ENCODE measurements at places on chromosomes 6 and 20. TPM values are rescaled to one million over a fixed set of nuclear protein-coding genes. Genes with fewer than 3 reads are reported as not detected.

The STMN3 gene
- total RNA-seq: 10.2 TPM

The UST gene
- 0.82 TPM for total RNA-seq

The NOTCH4 gene
- total RNA-seq: 0.88 TPM

The YIPF3 gene
- 38.2 TPM for total RNA-seq

The EPPIN gene
- not detected for total RNA-seq

The CST5 gene
- total RNA-seq: not detected

The NFATC2 gene
- 31.7 TPM for total RNA-seq

The ACAT2 gene
- 68.4 TPM for total RNA-seq

The TOX2 gene
- 0.52 TPM for total RNA-seq

The THEMIS gene
- total RNA-seq: 48.3 TPM

The CABLES2 gene
- total RNA-seq: 5.3 TPM

The CCR6 gene
- 0.44 TPM for total RNA-seq

The RSPO4 gene
- not detected for total RNA-seq

The MCCD1 gene
- not detected for total RNA-seq

The OR2H1 gene
- total RNA-seq: not detected

The MAFB gene
- not detected for total RNA-seq

The TNNC2 gene
- total RNA-seq: not detected

The CALHM6 gene
- total RNA-seq: 7.4 TPM

Data from activated naive CD8-positive, alpha-beta T cell treated with anti-CD3 and anti-CD28 coated beads for 36 hours (primary cell).